ENCODE measurements at places on chromosomes 16 and 17.
A peak's percentile ranks its signal among the peaks of the same experiment; 100 is the strongest.

- no peak for DNase-seq
Measured at GRCh38 chr17:78990349-78991016, 10.8 kb upstream of the LGALS3BP start.

- DNase-seq, result no peak
Measured at GRCh38 chr17:43759836-43760235, 1.2 kb upstream of the SOST start.

DNA sequence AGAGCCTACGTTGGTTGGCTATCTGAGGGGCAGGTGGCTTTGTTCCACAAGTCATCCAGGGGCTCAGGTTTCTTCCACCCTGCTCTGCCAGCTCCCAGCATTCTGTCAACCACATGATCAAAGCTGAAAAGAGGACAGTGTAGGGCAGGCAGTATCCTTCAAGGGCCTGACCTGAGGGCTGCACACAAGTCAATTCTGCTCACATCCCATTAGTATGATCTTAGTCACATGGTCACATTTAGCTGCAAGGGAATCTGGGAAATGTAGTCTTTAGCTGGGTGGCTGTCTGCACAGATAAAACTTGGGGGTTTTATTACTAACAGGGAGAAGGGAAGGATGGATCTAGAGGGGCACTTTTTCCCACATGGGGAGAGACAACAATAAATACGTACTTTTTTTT is 97.3 kb downstream of the SALL1 start:
- no peak for DNase-seq

GRCh38 chr17:1485423-1486376 is 6.8 kb downstream of the MYO1C start:
- peak; percentile 69 for DNase-seq

DNA sequence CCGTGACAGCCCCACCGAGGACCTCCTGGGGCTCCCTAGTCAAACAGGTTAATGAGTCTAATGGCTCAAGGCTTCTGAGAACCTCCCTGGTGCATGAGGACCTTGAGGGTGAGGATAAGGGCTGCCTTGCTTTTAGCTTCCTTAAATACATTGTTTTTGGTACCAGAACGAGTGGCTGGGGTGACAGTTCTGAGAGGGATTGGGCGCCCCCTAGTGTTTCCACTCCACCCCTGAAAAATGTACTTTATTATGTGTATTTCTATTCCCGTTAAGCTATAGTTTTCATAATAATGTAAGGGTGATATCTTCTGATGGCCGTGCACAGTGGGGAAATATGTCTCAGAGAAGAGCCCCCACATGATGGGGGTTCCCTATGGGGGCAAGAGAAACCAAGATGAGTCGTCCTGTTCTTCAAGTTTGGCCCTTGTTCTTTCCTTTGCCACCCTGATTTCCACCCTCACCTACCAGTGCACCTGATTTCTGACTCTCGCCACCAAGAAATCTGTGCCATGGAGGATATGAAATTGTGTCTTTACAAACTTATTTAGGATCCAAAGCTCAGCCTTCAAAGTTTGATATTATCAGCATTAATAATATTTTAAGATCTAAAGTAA is 14.5 kb upstream of the VWA3A start:
- DNase-seq, result peak; percentile 53
